ENCODE measurements at places on chromosomes 6 and 20.

GRCh38 chr6:131924881-131925474 is 26.2 kb downstream of the CCN2 start:
- peak; percentile 72 for DNase-seq

DNA sequence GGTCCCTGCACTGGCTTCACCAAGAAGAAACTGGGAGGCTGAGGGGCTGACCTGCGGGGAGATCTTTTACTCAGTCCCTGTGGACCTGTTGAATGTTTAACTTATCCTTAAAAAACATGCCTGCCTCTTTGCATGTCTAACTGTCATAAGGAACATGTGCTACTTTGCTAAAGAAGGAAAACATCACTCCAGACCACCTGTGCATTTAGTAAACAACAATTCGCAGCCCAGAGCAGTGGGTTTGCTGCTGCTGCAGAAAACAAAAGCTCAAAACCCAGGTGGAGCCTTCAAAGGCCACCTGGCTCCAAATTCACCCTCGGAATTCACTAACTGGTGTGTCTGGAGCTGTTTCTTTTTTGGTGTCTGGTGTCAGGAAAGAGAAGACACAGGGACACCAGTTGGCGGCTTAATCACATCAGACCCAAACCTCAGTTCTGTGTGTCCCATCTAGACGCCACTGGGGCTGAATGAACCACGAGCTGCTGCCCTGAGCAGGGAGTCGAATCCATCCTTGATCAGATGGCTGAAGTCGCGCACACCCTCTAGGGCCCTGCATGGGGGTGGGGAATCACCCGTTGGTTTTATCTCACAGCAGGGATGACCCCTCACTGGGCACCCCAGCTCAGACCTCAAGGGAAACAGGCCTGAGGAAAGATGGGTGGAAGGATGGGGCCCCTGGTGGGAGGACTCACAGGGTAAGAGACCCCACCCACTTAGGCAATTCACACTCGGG is 344.3 kb downstream of the PREX1 start:
- DNase-seq, result no peak

DNA sequence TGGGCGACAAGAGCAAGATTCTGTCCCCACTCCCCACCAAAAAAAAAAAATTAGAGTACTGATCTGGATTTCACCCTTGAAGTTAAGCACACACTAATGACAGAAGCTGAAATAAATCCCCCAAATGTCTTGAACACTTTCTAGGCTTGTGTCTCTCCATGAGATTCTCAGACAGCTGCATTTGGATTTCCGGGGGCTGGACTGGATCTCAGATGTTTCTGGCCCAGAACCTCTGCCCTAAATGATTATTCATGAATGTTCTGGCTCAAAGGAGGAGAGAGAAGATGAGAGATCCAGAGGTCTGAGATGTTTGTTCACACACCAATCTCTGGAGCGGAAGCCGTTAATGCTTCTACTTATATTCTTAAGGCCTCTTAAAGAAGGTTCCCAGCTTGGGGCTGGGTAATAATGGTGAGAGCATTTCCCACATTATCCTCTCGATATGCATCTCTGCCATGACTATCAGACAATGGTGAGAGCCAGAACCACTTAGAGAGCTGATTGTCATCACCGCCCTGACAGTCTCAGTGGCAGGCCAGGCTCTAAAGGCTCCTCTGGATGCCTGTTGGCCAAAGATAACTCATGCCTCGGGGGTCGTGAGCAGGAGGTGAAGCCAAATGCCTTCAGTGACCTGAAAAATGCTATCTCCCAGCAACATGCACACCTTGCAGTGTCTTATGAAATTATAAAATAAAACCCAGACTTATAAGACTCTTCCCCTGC is 127.9 kb upstream of the AGPAT4 start:
- no peak for DNase-seq

GRCh38 chr6:166032366-166033200 is 135.1 kb downstream of the TBXT start:
- peak; percentile 90 for DNase-seq

DNA sequence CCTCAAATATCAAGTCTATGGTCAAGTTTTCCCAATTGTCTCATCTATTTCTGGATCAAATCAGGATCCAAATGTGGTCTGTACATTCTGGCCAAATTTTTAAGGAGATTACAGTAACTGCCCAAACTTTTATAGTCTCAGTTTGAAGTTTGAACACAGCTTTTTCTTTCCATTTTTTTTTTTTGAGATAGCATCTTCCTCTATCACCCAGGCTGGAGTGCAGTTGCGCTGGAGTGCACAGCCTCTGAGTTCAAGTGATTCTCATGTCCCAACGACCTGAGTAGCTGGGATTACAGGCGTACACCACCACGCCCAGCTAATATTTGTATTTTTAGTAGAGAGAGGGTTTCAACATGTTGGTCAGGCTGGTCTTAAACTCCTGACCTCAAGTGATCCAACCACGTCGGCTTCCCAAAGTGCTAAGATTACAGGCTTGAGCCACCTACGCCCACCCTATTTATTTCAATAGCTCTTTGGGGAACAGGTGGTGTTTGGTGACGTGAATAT is 84.9 kb upstream of the CARMIL1 start:
- peak; percentile 32 for DNase-seq

DNA sequence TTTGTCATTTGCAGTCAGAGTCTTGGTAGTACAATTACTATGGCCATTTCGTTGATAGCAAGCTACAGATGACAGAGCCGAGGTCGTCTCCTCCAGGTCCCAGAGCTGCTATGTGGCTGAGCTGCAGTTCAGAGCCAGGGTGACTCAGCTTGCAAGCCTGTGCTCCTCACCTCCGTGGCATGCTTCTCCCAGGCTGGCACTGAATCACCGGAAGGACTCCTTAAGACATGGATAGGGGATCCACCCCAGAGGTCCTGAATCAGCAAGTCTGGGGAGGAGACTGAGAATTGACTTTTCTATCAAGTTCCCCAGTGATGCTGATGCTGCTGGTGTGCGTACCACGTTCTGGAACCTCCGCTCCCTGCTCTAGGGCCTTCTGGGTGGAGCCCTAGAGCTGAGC is 291.2 kb downstream of the CDH26 start:
- peak; percentile 97 for DNase-seq

- peak; percentile 65 for DNase-seq
These were observed 114.6 kb upstream of the RIPOR2 start for GRCh38 chr6:25050356-25050755.

GRCh38 chr20:38806855-38807655 is 1.6 kb downstream of the PPP1R16B start:
- DNase-seq, result no peak

DNA sequence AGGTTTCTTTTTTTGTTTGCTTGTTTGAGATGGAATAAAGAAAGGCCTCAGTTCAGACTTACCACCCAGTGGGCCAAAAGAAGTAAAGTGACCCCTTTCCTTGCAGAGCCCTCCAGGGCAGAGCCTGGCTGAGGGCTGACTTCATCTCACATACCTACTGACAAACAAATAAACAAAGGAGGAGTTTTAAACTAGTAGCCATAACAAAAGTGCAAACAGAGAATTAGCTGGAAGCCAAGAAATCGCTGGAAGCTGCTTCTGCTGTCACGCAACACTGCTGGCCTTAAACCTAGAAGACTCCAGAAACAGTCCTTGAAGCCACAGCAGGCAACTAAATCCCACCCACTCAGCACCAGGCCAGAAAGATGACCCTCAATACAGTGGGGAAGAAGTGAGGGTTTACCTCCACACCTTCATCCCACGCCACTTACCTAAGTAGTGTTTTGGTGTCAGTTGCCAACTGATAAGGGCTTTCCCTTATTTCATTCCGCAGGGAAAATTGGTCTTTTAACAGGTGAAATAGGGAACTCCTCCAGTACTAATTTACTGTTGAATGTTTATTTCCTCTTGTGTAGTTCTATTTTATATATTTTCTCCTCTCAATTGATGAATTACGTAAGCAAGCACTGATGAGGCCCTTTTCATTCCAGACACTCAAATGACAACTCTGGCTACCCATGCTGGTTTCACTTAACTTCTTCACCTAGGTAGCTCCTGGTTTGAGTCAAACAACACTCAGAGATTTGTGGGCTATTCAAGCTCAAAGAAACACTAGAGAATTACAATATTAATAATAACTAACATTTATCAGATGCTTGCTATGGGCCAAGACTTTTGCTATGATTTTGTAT is 46.2 kb downstream of the EDN1 start:
- DNase-seq, result no peak

- DNase-seq, result no peak
These were observed 520.2 kb upstream of the SOX4 start for GRCh38 chr6:21073318-21073839.

DNA sequence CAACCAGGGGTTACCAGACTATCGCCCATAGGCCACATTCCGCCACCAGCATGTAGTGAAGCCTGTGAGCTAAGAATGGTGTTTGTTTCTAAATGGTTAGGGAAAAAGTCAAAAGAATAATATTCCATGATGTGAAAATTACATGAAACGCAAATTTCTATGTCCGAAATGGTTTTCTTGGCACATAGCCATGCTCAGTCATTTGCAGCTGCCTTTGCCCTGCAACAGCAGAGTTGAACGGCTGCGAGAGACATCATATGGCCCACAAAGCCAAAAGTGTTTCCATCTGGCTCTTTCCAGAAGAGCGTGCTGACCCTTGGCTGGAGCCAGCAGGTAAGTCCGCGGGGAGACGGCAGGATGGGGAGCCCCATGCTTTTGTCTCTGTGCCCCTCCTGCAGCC is 60.7 kb downstream of the FAM120B start:
- DNase-seq, result no peak

GRCh38 chr20:5316188-5317158 is at the start of gene PROKR2:
TSS of gene PROKR2 (minus strand) at chr20:5316954. CDS start at chr20:5314369, 2,585 bp downstream.
- DNase-seq, result peak; percentile 4

DNA sequence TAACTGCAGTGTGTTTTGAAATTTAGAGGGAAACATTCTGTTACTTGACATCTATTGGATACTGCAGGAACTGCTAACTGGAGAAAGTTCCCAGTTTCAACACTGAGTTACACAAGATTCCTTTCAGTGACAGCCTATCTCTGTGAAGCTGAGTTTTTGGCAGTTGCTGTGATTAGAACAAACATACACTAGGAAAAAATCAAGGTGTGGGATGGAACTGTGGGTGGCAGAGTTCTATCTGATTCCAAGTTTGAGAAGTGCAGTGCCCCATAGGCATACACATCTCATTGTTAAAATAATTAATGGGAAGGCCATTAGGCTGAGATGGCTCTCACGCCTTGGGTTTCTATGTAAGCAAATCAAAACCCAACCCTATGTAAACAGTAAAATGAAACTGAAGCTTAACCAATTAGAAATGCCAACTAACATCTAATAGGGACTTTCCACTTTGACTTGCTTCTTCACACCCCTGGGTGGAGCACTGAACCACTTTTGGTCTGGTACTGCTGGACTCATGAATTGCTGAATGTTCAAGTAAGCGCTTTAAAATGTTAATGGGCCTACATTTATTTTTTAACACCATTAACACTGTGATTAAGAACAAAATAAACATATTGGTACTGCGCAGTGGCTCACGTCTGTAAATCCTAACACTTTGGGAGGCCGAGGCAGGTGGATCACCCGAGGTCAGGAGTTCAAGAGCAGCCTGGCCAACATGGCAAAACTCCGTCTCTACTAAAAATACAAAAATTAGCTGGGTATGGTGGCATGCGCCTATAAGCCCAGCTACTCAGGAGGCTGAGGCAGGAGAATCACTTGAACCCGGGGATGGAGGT is 55.2 kb upstream of the TBC1D7 start:
- peak; percentile 31 for DNase-seq

DNA sequence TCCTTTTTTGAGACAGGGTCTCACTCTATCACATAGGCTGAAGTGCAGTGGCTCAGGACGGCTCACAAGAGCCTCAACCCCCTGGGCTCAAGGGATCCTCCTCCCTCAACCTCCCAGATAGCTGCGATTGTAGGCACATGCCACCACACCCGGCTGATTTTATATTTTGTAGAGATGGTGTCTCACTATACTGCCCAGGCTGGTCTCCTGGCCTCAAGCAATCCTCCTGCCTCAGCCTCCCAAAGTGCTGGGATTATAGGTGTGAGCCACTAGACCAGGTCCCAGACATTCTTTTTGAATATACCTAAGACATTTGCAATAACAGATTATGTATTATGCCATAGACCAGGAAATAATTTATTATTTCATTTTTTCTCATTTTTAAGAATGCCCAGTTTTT is 58.3 kb upstream of the CDYL start:
- no peak for DNase-seq

DNA sequence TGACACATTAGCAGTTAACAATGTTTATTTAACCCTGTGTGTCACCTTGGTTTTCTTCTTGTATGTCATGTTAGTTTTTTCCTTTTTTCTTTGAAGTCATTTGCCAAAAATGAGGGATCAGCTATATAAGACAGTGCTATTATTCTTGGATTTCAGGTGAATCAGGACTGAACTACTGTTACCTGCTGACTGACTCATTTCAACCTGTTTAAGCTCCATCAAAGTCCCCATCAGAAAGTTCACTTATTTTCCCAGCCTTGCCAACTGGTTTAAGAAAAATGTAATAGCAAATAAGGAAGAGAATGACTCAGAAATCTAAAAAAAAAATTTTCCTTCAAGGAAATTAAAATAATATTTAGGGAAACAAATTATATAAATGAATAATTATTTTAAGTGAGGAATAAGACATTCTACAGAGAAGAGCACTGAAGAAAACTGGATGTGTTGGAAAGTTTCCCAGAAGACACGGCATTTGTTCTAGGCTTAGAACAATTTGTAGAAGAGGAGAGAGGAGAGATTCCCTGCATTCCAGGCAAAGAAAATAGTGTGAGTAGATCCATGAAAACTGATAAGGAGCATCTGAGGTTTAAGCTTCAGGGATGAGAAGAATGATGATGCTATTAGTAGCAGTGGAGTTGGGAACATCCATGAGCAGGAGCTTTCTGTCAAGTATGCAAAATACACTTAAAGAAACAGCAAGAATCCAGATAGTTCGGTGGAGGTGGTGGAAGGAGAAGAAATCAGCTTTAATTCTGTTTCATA is 84.9 kb upstream of the SIM1 start:
- DNase-seq, result peak; percentile 28

- no peak for DNase-seq
These were observed 23.6 kb downstream of the PGM3 start for GRCh38 chr6:83169511-83169910.

DNA sequence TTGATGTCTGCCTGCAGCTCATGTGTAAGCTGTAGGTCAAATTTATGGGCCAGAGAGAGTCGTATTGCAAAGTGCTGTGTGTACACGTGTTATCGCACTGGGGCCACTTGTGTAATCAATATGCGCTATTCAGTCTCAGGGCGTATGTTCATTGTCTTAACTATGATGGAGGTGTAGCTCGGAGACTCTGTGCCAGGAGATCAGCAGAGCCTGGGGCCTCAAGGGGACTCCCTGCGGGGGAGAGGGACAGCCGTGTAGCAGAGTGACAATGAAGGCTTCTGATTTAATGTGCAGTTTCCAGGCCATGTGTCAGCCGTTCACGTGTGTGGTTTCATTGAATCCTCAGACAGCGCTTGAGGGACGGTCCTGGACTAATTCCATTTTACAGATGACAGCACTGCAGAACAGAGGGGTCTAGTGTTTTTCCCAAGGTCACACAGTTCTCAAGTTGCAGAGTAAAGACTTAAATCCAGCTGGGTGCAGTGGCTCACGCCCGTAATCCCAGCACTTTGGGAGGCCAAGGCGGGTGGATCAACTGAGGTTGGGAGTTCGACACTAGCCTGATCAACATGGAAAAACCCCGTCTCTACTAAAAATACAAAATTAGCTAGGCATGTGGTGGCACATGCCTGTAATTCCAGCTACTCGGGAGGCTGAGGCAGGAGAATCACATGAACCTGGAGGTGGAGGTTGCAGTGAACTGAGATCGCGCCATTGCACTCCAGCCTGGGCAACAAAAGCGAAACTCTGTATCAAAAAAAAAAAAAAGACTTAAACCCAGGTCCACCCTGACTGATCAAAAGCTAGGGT is 242.5 kb downstream of the PREX1 start:
- no peak for DNase-seq

Data from GM23248 (cell line).